Aorta (tissue), 5 donors: ENCODE measurements at places on chromosomes 12 and 14. TPM values are rescaled to one million over a fixed set of nuclear protein-coding genes. Genes with fewer than 3 reads are reported as not detected.

ESR2 gene
- 0.10 TPM for total RNA-seq

SLC39A2 gene
- not detected for total RNA-seq

MYH6 gene
- total RNA-seq = not detected

CCDC196 gene
- not detected for total RNA-seq

KCNC2 gene
- not detected for total RNA-seq

BORCS5 gene
- 18.1 TPM for total RNA-seq

SYT1 gene
- 1.5 TPM for total RNA-seq

FAM186B gene
- total RNA-seq = 0.23 TPM

NTF3 gene
- 21.8 TPM for total RNA-seq

BEGAIN gene
- 1.6 TPM for total RNA-seq

GNB3 gene
- 8.2 TPM for total RNA-seq

MFAP5 gene
- 59.7 TPM for total RNA-seq

ASIC1 gene
- total RNA-seq = 5.8 TPM

ETFRF1 gene
- total RNA-seq = 21.3 TPM

C1S gene
- 1,087 TPM for total RNA-seq

AVPR1A gene
- total RNA-seq = 21.3 TPM

HHIPL1 gene
- total RNA-seq = 2.5 TPM

RPAP3 gene
- 22.7 TPM for total RNA-seq

TM9SF1 gene
- 35.3 TPM for total RNA-seq

MLF2 gene
- total RNA-seq = 110 TPM

TESPA1 gene
- total RNA-seq = 2.1 TPM

NANOG gene
- 0.57 TPM for total RNA-seq

CLEC7A gene
- 25.8 TPM for total RNA-seq

NRL gene
- total RNA-seq = 1.4 TPM

MYH7 gene
- total RNA-seq = not detected

LPAR5 gene
- 2.5 TPM for total RNA-seq

RIPK3 gene
- 8.0 TPM for total RNA-seq
